Osteocyte (in vitro differentiated cells): ENCODE measurements at places on chromosomes 6 and 20. TPM values are rescaled to one million over a fixed set of nuclear protein-coding genes. Genes with fewer than 3 reads are reported as not detected.
A peak's percentile ranks its signal among the peaks of the same experiment; 100 is the strongest.

- no peaks in the 10 kb centered on the region for H3K4me1 ChIP-seq
- no peaks in the 10 kb centered on the region for H3K36me3 ChIP-seq
- no peak overlapping the region for H3K4me3 ChIP-seq
- DNase-seq, result no peak
Measured at GRCh38 chr6:135506270-135506997, 8.9 kb upstream of the AHI1 start.

GPR6 gene
- not detected in 2 replicates for total RNA-seq

SRC gene
- 30.1 and 32.5 TPM in 2 replicates for total RNA-seq

- DNase-seq, result peak; percentile 63
- no peaks in the 10 kb centered on the region for H3K36me3 ChIP-seq
- no peak overlapping the region for H3K27ac ChIP-seq
- H3K27me3 ChIP-seq, result no peaks in the 10 kb centered on the region
- H3K4me3 ChIP-seq, result no peak overlapping the region
Measured at GRCh38 chr6:158225767-158226166, 57.6 kb downstream of the GTF2H5 start.

DPPA5 gene
- total RNA-seq, result not detected in 2 replicates

DNA sequence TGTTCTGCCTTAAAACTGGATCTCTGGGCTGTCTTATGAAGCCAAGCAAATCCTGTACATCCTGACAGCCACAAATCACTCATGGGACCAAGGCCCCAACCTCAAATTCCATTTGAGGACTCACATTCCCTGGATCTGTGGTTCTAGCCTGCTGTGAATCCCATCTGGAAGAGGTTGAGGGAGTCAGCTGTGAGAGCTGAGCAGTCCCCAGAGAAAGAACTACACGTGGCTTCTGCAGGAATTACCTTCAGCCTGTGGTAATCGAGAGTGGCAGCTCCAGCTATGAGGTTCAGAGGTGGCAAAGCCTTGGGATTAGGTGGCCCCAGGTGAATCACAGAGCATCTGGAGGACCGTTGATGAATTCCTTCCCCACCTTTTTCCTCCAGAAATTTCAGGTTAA, 245.2 kb downstream of the SLC24A3 start:
- H3K27me3 ChIP-seq, result no peaks in the 10 kb centered on the region
- H3K36me3 ChIP-seq, result no peaks in the 10 kb centered on the region
- no peak for DNase-seq
- H3K4me3 ChIP-seq, result no peak overlapping the region
- no peaks in the 10 kb centered on the region for H3K4me1 ChIP-seq

CST3 gene
- total RNA-seq, result 705 and 710 TPM in 2 replicates

CFAP61 gene
- not detected in 2 replicates for total RNA-seq

SLC22A23 gene
- 10.2 and 10.4 TPM in 2 replicates for total RNA-seq

RPRD1B gene
- 26.9 and 28.5 TPM in 2 replicates for total RNA-seq

DNA sequence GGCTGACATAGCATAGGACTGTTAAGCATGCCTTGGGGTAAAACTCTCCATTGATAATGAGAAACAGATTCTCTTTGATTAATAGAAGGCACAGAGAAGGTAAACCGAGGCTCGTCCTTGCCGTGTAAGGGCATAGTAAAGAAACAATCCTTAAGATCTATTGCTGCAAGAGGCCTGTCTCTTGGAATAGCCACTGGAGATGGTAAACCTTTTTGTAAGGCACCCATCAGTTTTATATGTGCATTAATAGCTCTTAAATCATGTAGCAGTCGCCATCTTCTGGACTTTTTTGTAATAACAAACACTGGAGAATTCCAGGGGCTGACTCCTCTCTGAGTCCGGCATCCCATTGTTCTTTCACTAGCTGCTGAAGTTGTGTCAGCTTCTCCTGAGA, 8.4 kb upstream of the ABHD12 start:
- peaks cover 5% of the 10 kb centered on the region for H3K27me3 ChIP-seq
- H3K4me3 ChIP-seq, result no peak overlapping the region
- peaks cover 3% of the 10 kb centered on the region for H3K36me3 ChIP-seq
- H3K4me1 ChIP-seq, result no peaks in the 10 kb centered on the region
- no peak overlapping the region for H3K27ac ChIP-seq
- DNase-seq, result no peak

DNA sequence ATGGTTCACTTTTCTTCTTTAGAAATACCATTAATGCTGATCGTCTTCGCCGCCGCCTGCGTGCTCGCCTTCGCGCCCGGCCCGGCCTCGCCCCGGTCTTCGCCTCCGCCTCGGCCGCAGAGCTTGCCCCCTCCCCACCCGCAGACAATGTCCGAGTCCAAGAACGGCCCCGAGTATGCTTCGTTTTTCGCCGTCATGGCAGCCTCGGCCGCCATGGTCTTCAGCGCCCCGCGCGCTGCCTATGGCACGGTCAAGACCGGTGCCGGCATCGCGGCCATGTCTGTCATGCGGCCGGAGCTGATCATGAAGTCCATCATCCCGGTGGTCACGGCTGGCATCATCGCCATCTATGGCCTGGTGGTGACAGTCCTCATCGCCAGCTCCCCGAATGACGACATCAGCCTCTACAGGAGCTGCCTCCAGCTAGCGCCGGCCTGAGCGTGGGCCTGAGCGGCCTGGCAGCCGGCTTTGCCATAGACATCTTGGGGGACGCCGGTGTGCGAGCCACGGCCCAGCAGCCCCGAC, 4.8 kb upstream of the PRPH2 start:
- H3K36me3 ChIP-seq, result no peaks in the 10 kb centered on the region
- no peak overlapping the region for H3K4me3 ChIP-seq
- DNase-seq, result no peak

HLA-A gene
- 293 and 316 TPM in 2 replicates for total RNA-seq

DNA sequence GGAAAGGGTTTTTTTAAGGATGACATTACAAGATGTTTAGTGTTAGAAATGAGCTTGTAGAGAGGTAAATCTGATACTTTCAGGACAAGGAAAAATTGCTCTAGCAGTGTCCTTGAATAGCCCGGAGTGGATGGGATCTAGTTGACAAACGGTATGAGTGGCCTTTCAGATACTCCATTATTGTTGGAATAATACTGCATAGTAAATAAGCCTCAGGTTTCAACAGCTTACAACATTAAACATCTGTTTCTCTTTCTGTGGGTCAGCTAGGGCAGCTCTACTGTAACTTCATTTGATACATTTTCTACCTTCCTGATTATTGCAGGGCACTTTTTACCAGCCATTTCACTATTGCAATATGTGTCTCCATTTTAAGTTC, 118.0 kb downstream of the B3GAT2 start:
- no peak overlapping the region for H3K4me3 ChIP-seq
- no peaks in the 10 kb centered on the region for H3K36me3 ChIP-seq
- no peak for DNase-seq
- H3K4me1 ChIP-seq, result peaks cover 16% of the 10 kb centered on the region
- H3K27me3 ChIP-seq, result no peaks in the 10 kb centered on the region

DNA sequence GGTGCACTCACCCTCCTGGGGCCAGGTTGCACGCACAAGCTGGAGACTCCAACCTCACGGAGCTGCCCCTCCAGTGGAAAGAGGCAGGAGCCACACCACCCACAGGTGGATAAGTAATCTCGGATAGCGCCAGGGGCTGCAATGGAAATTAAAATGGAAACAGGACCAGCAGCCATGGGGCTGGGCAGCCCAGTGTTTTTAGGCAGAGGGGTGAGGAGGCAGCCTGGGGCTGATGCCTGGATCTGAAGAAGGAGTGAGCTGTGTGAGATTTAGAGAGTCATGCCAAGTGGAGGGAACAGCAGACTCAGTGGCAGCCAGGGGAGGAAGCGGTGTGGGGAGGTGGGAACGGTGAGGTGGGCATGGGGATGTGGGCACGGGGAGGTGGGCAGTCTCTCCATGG, 275.6 kb downstream of the SMOC2 start:
- H3K27ac ChIP-seq, result no peak overlapping the region
- H3K27me3 ChIP-seq, result peaks cover 14% of the 10 kb centered on the region
- no peak for DNase-seq
- no peak overlapping the region for H3K4me3 ChIP-seq
- no peaks in the 10 kb centered on the region for H3K36me3 ChIP-seq

- peaks cover 2% of the 10 kb centered on the region for H3K36me3 ChIP-seq
- no peaks in the 10 kb centered on the region for H3K27me3 ChIP-seq
- H3K27ac ChIP-seq, result no peak within 1 kb of the TSS
Measured at GRCh38 chr6:118548136-118548535, at the start of gene PLN. Gene PLN (plus strand): TSS chr6:118548296. CDS start chr6:118558922, 10,626 bp downstream.

ZC2HC1B gene
- total RNA-seq, result not detected in 2 replicates

- peak; percentile 38 for DNase-seq
- H3K27me3 ChIP-seq, result peaks cover 5% of the 10 kb centered on the region
- no peak overlapping the region for H3K27ac ChIP-seq
- H3K36me3 ChIP-seq, result no peaks in the 10 kb centered on the region
- H3K4me1 ChIP-seq, result no peaks in the 10 kb centered on the region
- no peak overlapping the region for H3K4me3 ChIP-seq
Measured at GRCh38 chr6:89260832-89261231, 43.7 kb upstream of the GABRR1 start.

DNA sequence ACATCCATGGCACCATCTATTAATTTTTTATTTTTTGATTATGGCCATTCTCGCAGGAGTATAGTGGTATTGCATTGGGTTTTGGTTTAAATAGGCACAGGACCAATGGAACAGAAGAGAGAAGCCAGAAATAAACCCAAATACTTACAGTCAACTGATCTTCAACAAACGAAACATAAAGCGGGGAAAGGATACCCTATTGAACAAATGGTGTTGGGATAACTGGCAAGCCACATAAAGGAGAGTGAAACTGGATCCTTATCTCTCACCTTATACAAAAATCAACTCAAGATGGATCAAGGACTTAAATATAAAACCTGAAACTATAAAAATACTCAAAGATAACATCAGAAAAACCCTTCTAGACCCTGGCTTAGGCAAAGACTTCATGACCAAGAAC, 25.3 kb upstream of the RUNX2 start:
- H3K4me3 ChIP-seq, result no peak overlapping the region
- H3K4me1 ChIP-seq, result no peaks in the 10 kb centered on the region
- peaks cover 8% of the 10 kb centered on the region for H3K36me3 ChIP-seq
- no peaks in the 10 kb centered on the region for H3K27me3 ChIP-seq
- no peak for DNase-seq

DNA sequence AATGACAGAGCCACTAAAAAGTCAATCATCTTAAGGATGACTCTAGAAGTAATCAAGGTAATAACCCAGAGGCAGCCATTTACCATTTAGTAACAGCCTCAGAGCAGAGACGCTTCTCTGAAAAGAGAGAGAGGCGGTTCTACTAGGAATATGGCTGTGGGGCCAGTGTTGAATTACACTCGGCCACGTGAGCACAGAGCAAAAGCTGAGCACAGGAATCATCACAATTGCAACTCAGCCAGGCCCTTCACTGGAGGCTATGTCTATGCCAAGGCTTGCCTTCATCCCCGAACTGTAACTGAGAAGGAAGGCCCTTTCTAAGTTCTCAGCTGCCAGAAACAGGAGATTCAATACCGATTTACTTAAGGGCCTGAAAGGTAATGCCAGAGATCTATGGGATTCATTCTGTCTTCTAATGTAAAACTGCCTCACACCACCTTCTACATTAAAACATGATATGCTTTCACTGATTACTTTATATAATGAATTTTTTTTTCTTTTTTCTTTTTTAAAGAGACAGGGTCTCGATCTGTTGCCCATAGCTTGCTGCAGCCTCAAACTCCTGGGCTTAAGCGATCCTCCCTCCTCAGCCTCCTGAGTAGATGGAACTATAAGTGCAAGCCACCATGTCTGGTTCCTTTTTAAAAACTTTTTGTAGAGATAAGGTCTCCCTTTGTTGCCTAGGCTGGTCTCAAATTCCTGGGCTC, 67.6 kb downstream of the NUDT3 start:
- peaks cover 8% of the 10 kb centered on the region for H3K4me1 ChIP-seq
- H3K4me3 ChIP-seq, result no peak overlapping the region
- no peaks in the 10 kb centered on the region for H3K27me3 ChIP-seq
- DNase-seq, result no peak
- peak overlapping the region; percentile 81 for H3K27ac ChIP-seq

DNA sequence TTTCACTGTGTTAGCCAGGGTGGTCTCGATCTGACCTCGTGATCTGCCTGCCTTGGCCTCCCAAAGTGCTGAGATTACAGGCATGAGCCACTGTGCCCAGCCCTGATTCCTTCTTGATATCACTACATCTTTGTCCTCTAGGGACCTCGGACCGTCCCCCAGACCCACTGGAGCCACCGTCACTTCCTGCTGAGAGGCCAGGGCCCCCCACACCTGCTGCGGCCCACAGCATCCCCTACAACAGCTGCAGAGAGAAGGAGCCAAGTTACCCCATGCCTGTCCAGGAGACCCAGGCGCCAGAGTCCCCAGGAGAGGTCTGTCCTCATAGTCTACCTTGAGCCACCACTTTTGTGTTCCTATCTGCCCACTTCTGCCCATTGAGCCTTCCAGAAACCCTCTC, 14.6 kb downstream of the MAVS start:
- no peak overlapping the region for H3K4me3 ChIP-seq
- no peak for DNase-seq
- peak overlapping the region; percentile 41 for H3K27ac ChIP-seq
- H3K27me3 ChIP-seq, result no peaks in the 10 kb centered on the region

- no peak overlapping the region for H3K4me3 ChIP-seq
- peaks cover 25% of the 10 kb centered on the region for H3K36me3 ChIP-seq
- peaks cover 4% of the 10 kb centered on the region for H3K4me1 ChIP-seq
- no peaks in the 10 kb centered on the region for H3K27me3 ChIP-seq
Measured at GRCh38 chr6:7235712-7236305, 77.2 kb downstream of the SSR1 start.

- no peaks in the 10 kb centered on the region for H3K4me1 ChIP-seq
- H3K4me3 ChIP-seq, result no peak overlapping the region
- H3K27ac ChIP-seq, result no peak overlapping the region
Measured at GRCh38 chr6:42514745-42515144, 49.1 kb upstream of the UBR2 start.

DNA sequence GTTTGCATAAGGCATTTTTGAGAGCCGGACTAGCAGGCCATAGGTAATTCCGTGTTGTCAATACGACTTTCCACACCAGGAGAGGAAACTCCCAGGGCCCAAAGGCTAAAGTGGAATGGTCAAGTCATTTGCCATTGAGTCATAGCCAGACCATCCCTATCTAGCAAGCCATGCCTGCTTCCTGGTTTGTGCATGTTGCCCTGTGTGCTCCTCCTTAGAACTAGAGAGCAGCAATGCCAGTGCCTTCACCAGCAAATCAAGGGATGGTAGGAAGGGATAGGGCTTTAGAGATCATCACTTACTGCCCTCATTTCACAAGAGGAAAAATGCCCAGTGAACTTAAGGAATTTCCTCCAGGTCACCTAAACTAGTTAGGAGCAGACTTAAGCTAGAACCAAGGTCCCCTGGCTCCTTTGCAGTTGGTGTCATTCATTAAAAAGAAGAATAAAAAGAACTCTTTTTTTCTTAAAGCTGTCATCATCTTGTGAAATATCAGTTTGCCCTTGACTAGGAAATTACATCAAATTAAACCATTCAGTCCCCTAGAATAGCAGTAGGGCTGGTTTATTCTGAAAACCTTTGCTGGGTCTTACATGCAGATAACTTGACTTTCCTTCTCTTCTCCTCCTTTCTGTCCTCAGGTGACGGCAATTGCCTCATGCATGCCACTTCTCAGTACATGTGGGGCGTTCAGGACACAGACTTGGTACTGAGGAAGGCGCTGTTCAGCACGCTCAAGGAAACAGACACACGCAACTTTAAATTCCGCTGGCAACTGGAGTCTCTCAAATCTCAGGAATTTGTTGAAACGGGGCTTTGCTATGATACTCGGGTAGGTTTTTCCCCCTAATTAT, 7.4 kb downstream of the TNFAIP3 start:
- H3K27ac ChIP-seq, result no peak overlapping the region
- no peak for DNase-seq
- H3K4me3 ChIP-seq, result no peak overlapping the region
- peaks cover 46% of the 10 kb centered on the region for H3K4me1 ChIP-seq
- peaks cover 33% of the 10 kb centered on the region for H3K36me3 ChIP-seq

- H3K36me3 ChIP-seq, result peaks cover 2% of the 10 kb centered on the region
- H3K27ac ChIP-seq, result peak overlapping the region; percentile 84
- peak overlapping the region; percentile 52 for H3K4me3 ChIP-seq
- DNase-seq, result no peak
Measured at GRCh38 chr6:12313992-12314589, 23.9 kb downstream of the EDN1 start.

HDGFL1 gene
- total RNA-seq, result not detected in 2 replicates

TRAPPC3L gene
- not detected in 2 replicates for total RNA-seq

POLR1C gene
- total RNA-seq, result 27.9 and 32.8 TPM in 2 replicates

SRF gene
- total RNA-seq, result 29.8 and 32.5 TPM in 2 replicates
